ENCODE measurements at places on chromosomes 7 and 10.
A peak's percentile ranks its signal among the peaks of the same experiment; 100 is the strongest.

DNA sequence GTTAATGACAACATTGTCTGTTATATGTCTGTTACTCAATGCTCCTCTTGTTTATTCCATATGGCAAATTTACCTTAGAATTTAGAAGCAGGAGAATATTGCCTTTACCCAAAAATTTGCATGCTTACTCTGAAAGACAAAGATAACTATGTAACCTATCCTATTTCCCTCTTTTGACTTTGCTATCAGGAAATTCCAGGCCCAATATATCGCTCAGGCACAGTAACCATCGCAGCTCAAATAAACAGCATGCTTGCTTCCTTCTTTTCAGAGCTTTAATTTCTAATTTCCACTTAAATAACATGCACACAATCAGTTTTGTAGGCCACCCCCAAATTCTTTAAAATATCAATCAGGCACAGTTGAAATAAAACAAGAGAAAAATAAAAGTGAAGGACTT lies 57.8 kb downstream of the EBLN1 start:
- DNase-seq = no peak

- no peak for DNase-seq
Observed at GRCh38 chr7:30349170-30349569, 64.8 kb downstream of the ZNRF2 start.

DNA sequence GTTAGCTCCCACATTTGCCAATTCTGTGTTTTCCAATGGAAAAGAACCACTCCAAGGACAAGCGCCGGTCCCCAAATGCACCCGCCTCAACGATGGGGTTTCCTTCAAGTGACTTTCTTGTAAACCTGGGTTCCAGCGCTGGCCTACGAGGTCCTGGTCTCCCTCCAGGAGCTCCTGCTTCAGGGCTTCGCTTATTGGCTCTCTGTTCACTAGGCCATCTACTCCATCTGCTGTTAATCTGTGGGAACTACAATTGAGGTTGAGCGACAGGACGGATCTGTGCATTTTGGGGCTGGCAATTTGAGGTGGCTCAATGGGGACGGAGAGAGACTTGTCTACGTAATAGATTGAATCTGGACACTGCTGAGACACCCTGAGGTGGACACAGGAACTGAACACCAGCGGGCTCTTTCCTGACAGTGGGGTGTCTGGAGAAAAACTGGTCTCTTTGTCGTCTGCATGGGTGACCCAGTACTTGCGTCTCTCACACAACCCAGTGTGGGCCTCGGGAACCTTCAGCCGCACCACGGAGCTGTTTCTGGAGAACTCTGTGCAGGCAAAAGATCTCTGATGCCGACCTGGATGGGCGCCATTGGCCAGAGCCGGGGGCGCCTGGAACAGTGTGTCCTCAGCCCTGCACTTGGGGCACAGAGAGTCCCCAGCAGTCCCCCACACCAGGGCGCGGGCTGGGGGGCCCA lies 115.9 kb upstream of the ADAM12 start:
- peak; percentile 73 for DNase-seq

DNA sequence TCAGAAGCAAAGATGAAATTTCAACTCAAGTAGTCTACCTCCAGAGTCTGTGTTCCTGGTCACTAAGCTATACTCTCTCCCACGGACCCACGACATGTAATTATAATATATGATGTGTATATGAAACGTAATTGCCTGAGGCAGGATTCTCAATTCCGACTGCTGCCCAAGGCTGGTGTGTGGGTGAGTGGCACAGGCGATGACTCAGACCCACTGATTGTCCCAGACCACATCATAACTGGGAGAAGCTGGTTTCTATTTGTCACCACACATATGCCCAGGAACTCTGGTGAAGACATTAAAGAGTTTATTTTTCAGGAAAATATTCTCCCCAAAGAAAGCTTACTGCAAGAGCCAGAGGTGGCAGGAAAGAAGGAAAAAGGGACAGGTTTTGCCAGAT lies 219.3 kb downstream of the JAZF1 start:
- peak; percentile 37 for DNase-seq

- no peak for DNase-seq
Observed at GRCh38 chr10:73914036-73914435, 3.1 kb downstream of the PLAU start.

DNA sequence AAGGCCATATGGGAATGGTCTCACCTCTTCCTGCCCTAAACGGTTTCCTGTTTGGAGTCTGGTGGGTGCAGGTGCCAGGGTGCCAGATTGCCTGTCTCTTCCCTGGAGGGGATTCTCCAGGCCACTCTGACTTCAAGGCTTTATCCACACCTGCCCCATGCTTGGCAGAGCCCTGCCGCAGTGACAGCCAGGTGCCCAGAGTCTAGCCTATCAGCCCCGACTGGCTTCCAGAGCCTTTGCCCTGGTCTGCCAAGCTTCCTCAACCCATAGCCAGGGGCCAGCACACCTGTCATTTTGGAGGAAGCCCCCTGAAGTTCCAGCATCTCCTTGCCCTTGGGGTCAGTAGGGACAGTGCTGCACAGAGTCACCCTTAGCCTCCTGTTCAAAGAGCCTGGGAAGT lies 21.6 kb downstream of the TBATA start:
- no peak for DNase-seq

- DNase-seq = no peak
Observed at GRCh38 chr7:149279111-149279743, 17.2 kb downstream of the ZNF783 start.

GRCh38 chr7:112144284-112145059 lies 61.7 kb downstream of the DOCK4 start:
- DNase-seq = peak; percentile 21

- DNase-seq = no peak
Observed at GRCh38 chr10:49332768-49333167, 33.8 kb downstream of the C10orf71 start.

GRCh38 chr7:5234852-5235831 lies 45.1 kb downstream of the WIPI2 start:
- peak; percentile 31 for DNase-seq

DNA sequence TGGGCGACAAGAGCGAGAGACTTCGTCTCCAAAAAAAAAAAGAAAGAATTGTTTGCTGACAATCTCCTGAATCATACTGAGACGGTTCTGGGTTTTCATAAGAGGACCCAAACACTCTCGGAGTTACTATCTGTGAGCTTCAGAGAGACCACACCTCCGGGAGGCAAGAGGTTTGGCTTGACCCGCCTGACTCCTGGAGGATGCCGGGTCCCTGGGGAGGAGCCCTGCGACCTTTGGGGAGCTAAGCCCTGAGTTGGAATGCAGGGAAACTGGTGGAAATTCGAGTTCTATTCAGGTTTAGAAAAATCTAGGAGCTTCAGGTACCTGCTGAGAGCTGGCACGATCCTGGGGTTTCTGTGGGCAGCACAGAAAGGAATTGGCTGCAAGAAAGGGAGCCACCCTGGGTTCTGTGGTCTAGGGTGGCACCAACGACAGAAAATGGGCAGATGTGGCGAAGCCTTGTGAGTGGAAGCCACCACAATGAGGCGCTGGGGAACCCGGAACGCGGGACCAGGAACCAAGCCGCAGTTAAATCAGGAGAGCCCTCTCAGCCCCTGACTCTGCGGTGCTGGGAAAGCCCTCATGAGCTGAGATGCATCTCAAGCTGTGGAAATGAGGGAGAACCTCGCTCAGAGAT lies 21.9 kb upstream of the GATAD1 start:
- no peak for DNase-seq

GRCh38 chr10:115355162-115355760 lies 262.1 kb downstream of the ATRNL1 start:
- peak; percentile 60 for DNase-seq

- DNase-seq = peak; percentile 15
Observed at GRCh38 chr7:11648980-11649379, 183.0 kb downstream of the THSD7A start.

GRCh38 chr7:120539321-120539720 lies 266.3 kb downstream of the KCND2 start:
- DNase-seq = no peak

- DNase-seq = peak; percentile 74
Observed at GRCh38 chr7:107996072-107996882, 6.7 kb downstream of the LAMB1 start.

DNA sequence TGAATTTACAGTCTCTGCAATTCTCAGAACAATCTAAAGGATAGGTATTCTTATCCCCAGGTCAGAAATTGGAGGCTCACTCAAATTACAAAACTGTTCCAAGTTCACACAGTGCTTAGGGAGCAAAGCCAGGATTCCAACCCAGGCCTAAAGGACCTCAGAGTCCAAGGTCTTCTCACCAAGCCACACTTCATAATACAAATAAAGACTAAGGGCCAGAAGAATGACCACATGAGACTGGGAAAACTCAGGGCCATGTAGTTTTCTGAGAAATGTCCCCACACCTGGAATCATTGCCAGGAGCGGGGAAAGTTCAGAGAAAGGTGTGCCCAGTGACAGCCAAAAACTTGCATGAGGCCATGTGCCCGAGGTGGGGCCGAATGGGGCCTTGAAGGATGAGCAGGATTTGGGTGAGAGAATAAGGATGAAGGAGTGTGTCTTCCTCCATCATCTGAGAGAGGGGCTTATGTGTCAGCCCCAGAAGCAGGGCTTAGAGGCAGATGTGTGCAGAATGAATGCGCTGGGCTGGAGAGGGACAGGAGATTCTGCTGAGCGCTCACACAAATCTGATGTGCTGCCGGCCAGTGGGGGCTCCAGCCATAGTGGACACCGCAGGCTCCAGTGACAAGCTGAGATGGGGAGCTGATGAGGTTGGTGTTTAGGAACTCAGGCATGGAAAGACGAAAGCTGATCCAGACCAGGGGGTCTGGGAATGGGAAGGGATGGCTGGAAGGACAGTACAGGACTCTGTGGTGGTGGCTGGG lies 35.9 kb downstream of the BLNK start:
- DNase-seq = no peak

DNA sequence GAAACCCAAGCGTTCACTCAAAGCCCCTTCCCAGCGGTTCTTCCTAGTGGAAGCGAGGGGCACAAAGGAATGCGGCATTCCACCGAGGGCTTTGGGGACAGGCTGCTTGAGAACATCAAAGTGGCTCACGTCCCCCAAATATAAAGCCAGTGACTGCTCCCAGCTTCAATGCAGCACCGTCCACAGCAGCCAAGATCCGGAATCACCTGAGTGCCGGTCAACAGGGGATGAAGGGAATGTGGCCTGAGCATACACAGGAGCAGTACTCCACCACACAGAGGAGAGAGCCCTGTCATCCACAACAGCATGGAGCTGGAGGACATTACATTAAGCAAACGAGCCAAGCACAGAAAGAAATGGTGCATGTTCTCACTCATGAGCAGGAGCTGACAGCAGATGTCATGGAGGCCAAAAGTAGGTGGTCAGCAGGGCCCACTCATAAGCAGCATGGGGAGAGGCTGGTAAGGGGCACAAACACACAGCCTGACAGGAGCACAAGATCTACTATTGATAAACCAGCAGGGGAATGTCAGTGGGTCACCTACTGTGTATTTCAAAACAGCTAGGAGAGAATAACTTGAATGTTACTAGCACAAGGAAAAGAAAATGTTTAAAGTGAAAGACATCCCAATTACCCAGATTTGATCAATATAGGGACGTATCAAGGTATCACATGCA lies 79.5 kb downstream of the DIP2C start:
- no peak for DNase-seq

- no peak for DNase-seq
Observed at GRCh38 chr10:69792341-69792740, 9.4 kb upstream of the COL13A1 start.

- peak; percentile 73 for DNase-seq
Observed at GRCh38 chr7:130281260-130281659, 11.7 kb upstream of the CPA4 start.

- DNase-seq = peak; percentile 94
Observed at GRCh38 chr7:73715648-73716317, 3.7 kb downstream of the STX1A start.

GRCh38 chr7:149398195-149398820 lies 62.6 kb downstream of the ZNF777 start:
- no peak for DNase-seq

DNA sequence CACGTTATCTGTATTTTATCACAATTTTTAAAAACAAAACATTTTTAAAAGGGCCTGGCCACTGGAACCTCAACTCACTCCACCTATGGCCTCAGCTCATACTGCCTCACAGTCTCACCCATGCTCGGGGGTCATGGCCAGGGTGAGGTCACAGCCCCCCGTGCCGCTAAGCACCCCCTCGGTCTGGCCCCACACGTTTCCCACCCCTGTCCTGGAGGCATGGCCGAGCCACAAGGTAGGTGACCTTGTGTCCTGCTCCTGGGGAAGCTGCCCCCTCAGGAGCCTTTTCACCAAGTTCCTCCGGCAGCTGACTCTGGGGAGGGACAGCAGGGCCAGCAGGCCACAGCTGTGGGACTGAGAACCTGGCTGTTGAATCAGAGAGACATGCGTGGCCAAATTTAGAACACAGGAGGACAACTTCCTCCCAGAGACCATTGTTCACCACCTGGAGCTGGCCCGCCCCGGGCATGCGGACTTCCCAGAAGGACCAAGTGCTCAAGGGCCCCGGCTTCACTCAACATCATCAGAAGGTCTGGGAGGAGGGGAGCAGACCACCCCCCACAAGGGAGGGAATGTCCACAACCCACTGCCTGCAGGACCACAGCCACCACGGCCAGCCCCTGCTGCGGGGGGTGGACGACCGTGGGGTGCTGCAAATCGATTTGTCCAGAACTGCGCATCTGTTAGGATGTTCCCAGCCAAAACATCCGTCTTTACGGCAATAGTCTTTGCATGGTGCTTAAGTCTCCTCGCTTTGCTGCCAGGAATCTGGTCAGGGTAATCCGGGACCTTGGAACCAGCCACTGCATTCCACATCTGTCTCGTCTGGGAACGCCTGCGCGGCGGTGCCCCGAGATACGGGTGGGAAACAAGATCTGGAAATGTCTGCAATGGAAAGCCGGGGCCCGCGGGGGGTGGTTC lies 48.6 kb upstream of the PDGFA start:
- no peak for DNase-seq

DNA sequence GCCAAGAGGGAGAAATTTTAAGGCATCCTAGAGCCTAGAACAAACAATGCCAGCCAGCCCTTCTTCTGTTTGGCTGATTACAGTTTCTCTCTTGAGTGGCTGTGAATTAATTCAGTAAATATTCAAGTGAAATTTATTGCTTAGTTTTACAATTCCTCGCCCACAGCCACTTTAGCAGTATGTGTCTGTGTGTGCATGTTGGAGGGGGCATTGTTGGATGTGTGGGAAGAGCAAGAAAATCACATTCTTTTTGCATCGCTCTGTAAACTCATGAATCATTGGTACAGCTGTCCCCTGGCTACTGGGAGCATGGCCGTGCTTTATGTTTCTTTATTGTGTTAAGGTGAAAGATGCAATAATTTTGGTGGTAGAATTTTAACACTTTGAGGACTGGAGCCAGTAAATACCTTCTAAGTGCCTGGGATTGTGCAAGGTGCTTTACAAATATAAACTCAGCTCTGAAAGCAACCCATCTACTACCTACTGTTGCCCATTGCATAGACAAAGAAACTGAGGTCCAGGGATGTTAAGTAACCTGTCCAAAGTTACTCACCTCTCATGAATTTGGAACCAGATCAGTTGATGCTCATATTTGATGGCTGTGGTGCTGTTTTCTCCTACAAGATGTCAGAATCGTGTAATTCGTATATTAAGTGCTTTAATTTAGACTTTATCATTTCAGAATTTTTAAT lies 89.9 kb upstream of the BTBD16 start:
- peak; percentile 61 for DNase-seq

All from fibroblast of skin of right quadriceps (primary cell).